Muscle of back (tissue), 13 donors: ENCODE measurements at places on chromosomes 4 and X. TPM values are rescaled to one million over a fixed set of nuclear protein-coding genes. Genes with fewer than 3 reads are reported as not detected.

The IL9R gene
- not detected for polyA plus RNA-seq

The HSD17B11 gene
- 20.8 TPM for polyA plus RNA-seq

The TRIM2 gene
- polyA plus RNA-seq = 22.8 TPM

The SMIM14 gene
- 20.0 TPM for polyA plus RNA-seq

The NLGN4X gene
- polyA plus RNA-seq = 3.5 TPM

The ASB9 gene
- polyA plus RNA-seq = 2.7 TPM

The HSFX2 gene
- not detected for polyA plus RNA-seq

The INTU gene
- 8.1 TPM for polyA plus RNA-seq

The ADH7 gene
- not detected for polyA plus RNA-seq

The SORCS2 gene
- 21.0 TPM for polyA plus RNA-seq

The GAGE12J gene
- not detected for polyA plus RNA-seq

The CDKL2 gene
- polyA plus RNA-seq = 0.04 TPM

The PITX2 gene
- polyA plus RNA-seq = 45.7 TPM

The PAGE5 gene
- polyA plus RNA-seq = not detected

The COX18 gene
- polyA plus RNA-seq = 13.3 TPM

The EDA2R gene
- 7.8 TPM for polyA plus RNA-seq

The SYNPO2 gene
- polyA plus RNA-seq = 62.2 TPM

The PDGFC gene
- 31.5 TPM for polyA plus RNA-seq

The SLC25A31 gene
- not detected for polyA plus RNA-seq

The TBC1D1 gene
- polyA plus RNA-seq = 48.5 TPM

The FGD1 gene
- 16.9 TPM for polyA plus RNA-seq

The FAM47E gene
- 1.1 TPM for polyA plus RNA-seq

The CENPVL3 gene
- polyA plus RNA-seq = not detected

The ARSJ gene
- polyA plus RNA-seq = 6.3 TPM

The MAGIX gene
- polyA plus RNA-seq = 2.0 TPM

The SH3TC1 gene
- polyA plus RNA-seq = 14.4 TPM

The CXXC4 gene
- polyA plus RNA-seq = 2.3 TPM

The FGF5 gene
- 0.99 TPM for polyA plus RNA-seq

The NKX3-2 gene
- polyA plus RNA-seq = 0.14 TPM

The NAAA gene
- polyA plus RNA-seq = 14.2 TPM

The FAM9B gene
- polyA plus RNA-seq = 0.56 TPM

The GUCY1B1 gene
- 20.6 TPM for polyA plus RNA-seq

The ADGRG4 gene
- 0.01 TPM for polyA plus RNA-seq

The NXF2 gene
- polyA plus RNA-seq = not detected

The SPACA5 gene
- not detected for polyA plus RNA-seq

The NSG1 gene
- polyA plus RNA-seq = 2.4 TPM

The HHIP gene
- polyA plus RNA-seq = 4.0 TPM

The KLHL5 gene
- polyA plus RNA-seq = 19.3 TPM

The HPSE gene
- 0.23 TPM for polyA plus RNA-seq

The UGT2B10 gene
- polyA plus RNA-seq = not detected

The FMR1NB gene
- polyA plus RNA-seq = not detected

The XPNPEP2 gene
- polyA plus RNA-seq = 4.1 TPM

The DCAF4L1 gene
- polyA plus RNA-seq = 0.24 TPM

The CXCL3 gene
- polyA plus RNA-seq = 0.41 TPM

The CLGN gene
- 2.3 TPM for polyA plus RNA-seq

The OPRPN gene
- polyA plus RNA-seq = not detected

The RNF175 gene
- 0.98 TPM for polyA plus RNA-seq

The HSFX3 gene
- polyA plus RNA-seq = not detected

The SH3BP2 gene
- 27.8 TPM for polyA plus RNA-seq

The ADH1B gene
- polyA plus RNA-seq = 9.3 TPM

The OTC gene
- not detected for polyA plus RNA-seq

The CPE gene
- polyA plus RNA-seq = 140 TPM
